ENCODE measurements at places on chromosomes 1 and 21.
A peak's percentile ranks its signal among the peaks of the same experiment; 100 is the strongest.

- no peak for DNase-seq
Observed at GRCh38 chr1:227131193-227131592, 187.1 kb downstream of the CDC42BPA start.

DNA sequence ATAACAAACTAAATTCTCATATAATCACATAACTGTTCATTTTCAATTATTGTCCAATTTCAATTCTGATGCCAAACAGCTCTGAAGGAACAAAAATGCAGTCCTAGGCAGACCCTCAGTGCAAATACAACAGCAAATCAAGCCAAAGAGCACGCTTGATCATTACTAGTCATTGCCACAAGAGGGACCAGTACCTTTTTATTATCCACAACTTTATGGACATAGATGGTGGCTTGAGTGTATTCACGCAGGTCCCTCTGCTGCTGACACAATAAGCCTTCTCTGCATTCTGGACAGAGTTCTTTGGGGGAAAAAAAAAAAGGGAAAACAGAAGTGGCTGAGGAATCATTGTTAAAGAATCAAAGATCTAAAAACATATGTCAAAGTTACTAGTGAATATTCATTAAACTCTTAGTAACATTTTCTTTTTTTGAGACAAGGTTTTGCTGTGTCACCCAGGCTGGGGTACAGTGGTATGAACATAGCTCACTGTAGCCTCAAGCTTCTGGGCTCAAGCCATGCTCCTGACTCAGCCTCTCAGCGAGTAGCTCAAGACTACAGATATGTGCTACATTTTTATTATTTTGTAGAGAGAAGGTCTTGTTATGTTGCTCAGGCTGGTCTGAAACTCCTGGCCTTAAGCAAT lies 34.3 kb upstream of the RAP1GAP start:
- DNase-seq, result no peak

- no peak for DNase-seq
Observed at GRCh38 chr1:24713176-24713575, 32.1 kb upstream of the CLIC4 start.

- no peak for DNase-seq
Observed at GRCh38 chr1:46196609-46197008, 1.6 kb downstream of the POMGNT1 start.

- DNase-seq, result no peak
Observed at GRCh38 chr1:47024141-47024801, 802 bp downstream of the CYP4X1 start.

DNA sequence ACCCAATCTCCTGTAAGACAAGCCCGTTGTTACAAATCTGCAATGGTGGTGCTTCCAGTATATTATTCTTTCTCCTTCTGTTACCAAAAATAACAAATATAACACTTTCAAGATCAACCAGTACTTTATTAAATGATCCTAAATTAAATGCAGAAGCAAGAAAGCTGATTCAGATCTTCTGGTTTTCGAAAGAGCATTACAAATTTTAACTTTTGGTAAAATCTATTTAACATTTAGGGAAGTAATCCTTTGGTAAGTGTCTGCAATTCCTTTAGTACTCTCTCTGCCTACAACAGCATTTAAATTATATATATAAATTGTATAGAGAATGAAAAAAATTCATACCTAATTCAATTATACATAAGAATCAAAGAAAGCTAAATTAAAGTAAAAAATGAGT lies 198.6 kb upstream of the HMCN1 start:
- no peak for DNase-seq

DNA sequence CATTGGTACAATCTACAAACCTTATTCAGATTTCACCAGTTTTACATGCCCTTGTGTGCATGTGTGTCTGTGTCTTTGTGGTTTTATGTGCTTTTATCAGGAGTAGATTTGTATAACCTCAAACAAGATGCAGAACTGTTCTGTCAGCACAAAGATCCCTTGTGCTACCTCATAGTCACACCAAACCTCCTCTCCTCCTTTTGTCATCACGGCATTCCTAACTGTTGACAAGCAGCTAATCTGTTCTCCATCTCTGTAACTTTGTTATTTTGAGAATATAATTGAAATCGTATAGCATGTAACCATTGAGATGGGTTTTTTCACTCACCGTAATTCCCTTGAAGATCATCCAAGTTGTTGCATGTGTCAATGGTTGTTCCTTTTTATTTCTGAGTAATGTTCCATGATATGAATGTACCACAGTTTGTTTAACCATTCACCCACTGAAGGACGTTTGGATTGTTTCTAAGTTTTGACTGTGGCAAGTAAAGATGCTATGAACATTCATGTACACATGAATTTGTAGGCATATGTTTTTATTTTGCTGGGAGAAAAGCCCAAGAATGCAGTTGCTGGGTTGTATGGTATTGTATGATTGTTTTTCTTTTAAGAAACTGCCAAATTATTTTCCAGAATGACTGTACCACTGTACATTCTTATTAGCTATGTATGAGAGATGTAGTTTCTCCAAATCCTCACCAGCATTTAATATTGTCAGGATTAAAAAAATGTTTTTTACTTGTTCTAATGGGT lies 78.1 kb upstream of the B3GALT2 start:
- DNase-seq, result no peak

- no peak for DNase-seq
Observed at GRCh38 chr1:233024199-233024598, 73.8 kb downstream of the NTPCR start.

GRCh38 chr1:172140072-172140471 lies 280.4 kb upstream of the C1orf105 start:
- no peak for DNase-seq

DNA sequence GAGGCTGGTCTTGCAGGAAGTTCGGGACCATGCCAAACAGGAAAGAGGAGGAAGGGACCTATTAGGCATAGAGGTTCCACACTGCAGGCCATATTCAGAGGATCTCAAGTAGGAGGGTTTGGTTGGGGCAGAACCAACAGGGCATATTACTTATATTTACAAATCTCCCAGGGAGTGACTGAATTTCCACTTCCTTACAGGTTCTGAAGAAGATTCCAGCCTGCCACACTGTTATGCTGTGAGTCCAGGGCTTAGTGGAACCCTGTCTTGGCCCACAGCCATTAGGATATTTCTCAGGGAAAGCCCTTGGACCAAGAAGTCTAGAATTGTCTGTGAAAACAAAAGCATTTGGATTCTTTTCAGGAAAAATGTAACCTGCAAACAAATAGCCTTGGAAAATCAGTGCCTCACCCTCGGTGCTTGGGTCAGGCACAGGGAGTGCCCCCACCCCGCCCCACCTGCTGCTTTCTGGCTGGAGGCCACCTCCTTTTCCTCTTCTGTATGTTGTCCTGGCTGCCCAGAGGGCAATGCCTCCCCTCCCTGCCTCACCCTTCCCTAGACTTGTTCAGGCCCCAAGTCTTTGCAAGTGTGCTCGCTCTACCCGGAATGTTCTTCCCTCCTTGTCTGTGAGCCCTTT lies 41.0 kb upstream of the JUN start:
- no peak for DNase-seq

DNA sequence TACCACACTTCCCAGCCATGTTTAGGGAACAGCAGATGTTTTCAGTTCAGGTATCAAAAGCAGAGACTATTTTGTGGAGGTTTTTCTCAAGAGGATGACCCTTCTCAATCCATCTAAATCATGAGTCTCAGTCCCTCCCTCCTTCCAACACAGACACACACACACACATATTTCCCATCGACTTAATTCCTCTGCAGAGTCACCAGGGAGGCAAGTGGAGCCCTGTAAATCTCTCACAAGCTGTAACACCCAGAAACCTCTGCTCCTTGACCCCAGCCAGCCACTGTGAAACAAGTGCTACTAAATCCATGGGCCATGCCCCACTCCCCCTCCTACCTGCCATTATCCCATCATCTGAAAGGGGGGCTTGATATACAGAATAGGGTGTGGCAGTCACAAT lies 10.6 kb upstream of the KCND3 start:
- DNase-seq, result no peak

DNA sequence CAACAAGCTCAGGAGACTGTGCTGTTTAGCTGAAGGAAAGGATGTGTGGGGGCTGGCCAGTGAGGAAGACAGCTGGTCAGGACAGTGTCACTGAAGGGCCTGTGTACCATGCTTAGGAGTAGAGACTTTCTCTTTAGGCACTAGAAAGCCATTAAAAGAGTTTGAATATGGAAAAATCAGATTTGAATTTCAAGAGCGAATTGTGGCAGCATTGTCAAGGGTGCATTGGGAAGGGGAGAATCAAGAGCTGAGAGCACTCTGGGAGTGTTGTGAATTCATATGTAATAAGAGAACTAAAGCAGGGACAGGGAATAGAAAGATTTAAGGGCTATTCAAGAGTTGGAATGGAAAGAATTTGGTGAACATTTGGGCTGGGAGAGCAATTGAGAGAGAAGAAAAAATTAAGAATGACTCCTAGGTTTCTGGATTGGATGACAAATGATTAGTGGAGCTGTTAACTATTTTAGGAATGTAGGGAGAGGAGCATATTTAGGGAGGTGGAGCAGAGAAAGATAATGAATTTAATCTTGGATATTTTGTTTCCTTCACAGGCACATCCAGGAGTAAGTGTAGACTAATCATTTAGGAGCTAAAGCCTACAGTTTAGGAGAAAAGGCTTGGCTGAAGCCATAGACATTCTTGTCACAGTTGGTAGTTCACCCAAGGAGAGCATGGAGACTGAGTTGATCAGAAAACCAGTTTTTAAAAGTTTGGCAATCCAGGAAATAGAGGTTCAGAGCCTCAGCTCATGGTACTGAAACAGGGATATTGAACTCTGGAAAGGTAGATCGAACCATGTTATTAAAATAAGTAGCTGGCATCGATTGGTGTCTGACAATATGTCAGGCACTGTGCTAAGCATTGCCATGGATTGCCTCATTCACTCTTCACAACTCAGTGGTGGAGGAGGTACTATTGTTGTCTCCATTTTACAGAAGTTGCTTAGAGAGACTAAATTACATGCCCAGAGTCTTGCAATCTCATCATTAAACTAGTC lies 23.1 kb upstream of the TOR3A start:
- no peak for DNase-seq

DNA sequence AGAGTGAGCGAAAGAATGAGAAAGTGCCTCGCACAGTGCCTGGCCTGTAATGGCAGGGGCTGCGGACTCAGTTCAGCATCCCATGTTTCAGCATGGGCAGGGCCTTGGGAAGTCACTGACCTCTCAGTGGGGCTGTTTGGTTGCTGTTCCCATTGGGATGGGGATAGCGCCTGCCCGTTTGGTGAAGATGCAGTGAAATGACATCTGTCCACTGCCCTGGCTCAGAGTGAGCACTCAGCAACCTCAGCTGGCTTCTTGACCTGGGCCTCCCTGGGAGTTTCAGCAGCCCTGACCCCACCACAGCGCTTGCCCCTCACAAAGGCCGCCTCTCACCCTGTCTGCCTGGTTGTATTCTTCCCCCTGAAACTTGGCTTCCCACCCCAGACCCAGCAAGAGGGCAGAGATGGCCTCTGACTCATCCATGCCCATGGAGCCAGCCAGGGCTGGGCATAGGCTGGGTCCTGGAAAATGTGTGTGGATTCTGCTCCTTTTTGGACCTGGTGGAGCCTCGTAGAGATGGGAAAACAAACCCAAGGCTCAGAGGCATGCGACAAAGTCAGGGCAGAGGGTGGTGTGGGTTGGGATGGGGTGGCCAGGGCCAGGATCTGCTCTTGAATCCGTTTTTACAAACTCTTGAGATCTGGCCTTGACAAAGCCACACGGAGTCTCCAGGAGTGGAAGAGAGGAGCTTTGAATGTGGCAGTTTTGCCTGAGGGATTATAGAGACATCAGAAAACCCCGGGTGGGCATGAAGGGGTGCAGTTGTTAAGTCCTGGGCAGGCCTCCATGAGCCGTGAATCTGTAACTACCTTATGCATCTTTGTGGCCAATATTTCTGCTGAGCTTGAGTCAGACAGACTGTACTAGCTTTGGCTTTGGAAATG lies 1.2 kb downstream of the XKR8 start:
- no peak for DNase-seq

DNA sequence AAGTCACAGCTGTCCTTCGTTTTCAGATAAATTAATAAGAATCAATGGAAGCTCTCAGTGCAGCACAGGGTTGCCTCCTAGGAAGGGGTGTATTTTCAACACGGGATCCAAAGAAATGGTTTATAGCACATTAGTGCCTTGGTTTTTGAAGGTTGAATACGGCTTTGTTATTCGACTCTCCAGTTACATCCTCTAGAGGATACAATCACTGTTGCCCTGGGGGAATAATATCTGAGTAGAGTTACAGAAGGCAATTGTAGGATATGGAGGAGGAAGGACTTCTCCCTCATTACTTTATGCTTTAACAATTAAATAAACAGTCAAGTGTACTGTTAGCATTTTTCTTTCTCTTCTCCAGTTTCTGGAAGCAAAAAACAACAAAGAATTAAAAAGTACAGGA lies 14.3 kb upstream of the ZNF326 start:
- DNase-seq, result no peak

DNA sequence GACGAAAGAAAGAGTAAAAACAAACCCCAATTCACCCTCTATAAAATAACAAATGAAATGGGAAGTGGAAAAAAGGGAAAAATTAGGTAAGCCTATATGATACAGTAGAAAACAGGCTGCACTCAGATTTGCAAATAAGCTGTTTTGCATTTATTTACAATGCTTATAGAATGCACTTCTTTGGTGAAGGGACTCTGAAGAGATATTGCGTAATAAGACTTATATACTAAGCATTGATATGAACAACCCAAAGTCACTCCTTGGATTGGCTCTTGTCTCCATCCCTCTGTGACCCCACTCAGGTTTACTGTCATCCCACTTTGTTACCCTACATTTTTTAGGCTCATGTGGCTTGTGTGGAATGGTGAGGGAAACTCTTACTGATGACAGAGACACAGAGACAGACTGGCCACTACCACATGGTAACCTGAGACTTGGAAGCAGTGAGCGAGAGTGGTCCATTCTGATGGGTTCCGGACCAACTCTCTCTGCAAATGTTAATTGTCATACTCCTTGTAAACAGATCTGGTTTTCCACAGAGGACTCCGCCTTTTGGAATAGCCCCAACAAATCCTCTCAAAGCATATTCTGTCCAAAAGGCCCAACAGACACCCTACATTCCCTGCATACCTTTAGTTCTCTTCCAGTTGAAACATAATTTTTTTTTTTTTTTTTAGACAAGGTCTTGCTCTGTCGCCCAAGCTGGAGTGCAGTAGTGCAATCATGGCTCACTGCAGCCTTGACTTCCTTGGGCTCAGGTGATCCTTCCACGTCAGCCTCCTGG lies 11.0 kb downstream of the GSTM5 start:
- no peak for DNase-seq

GRCh38 chr1:192993426-192994085 lies 65.6 kb downstream of the UCHL5 start:
- no peak for DNase-seq

- DNase-seq, result no peak
Observed at GRCh38 chr1:24189528-24189927, 2.4 kb upstream of the IFNLR1 start.

DNA sequence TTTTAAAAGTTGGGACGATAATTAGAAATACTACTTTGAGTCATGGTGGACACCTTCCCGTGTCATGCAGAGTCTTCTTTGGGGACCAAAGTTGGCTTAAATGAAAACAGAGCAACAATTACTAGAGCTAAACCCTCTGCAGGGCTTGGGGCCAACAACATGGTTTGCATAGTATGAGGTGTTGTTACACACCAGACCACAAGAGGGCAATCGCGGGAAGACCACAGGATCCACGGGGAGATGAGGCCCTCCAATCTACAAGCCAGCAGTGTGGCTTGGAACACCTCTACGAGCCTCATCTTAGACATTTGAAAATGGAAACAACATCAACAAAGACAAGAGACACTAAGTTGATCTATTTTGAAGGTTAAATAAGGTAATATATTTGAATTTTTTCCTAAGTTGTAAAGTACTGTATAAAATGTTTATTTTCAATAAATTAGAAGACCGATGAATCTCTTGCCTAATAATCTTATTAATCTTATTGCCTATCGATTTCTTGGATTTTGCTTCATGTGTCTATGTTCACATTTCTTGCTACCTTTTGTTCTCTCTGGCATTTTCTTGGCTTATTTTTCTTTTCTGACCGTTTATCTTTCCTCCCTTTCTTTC lies 8.2 kb upstream of the SMCP start:
- peak; percentile 31 for DNase-seq
